Activated CD8-positive, alpha-beta memory T cell treated with anti-CD3 and anti-CD28 coated beads for 1 hour (primary cell): ENCODE measurements at places on chromosomes 3 and 15.

- DNase-seq = no peak
Measured at GRCh38 chr3:118782755-118783202, 251.9 kb downstream of the IGSF11 start.

DNA sequence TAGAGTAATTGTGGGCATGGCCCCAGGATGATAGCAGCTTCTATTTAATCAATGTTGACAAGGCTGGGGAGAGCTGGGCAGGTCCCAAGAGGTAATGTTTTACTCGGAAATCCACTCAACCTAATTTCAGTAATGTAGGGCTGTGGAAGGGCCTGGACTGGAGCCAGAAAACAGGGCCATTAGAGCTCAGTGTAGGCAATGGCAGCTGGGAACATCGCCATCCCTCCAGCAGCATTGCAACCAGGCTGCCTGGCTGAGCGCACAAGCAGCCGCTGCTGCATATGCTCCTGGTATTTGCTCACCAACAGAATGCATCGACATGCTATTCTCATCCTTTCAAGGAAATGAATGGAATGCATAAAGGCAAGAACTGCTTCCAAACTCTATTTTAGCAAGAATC lies 90.0 kb downstream of the GAP43 start:
- DNase-seq = no peak

GRCh38 chr3:158453865-158454264 lies 117.1 kb upstream of the MLF1 start:
- DNase-seq = no peak

DNA sequence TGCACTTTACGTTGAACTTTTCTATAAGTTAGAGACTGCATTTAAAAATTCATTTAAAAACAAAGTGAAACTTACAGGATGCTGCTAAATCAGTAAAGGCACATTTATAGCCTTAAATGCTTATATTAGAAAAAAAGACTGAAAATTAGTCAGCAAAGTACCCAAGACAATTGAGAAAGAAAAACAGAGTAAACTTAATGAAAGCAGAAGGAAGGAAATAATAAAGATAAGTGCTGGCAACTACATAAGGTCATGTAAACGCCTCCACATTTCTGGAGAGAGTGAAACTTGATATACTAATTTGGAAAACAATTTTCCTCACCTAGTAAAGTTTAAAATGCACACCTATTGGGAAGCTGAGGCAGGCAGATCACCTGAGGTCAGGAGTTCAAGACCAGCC lies 58.2 kb upstream of the ACAN start:
- no peak for DNase-seq

- no peak for DNase-seq
Measured at GRCh38 chr3:128054367-128054766, 2.1 kb downstream of the SEC61A1 start.

DNA sequence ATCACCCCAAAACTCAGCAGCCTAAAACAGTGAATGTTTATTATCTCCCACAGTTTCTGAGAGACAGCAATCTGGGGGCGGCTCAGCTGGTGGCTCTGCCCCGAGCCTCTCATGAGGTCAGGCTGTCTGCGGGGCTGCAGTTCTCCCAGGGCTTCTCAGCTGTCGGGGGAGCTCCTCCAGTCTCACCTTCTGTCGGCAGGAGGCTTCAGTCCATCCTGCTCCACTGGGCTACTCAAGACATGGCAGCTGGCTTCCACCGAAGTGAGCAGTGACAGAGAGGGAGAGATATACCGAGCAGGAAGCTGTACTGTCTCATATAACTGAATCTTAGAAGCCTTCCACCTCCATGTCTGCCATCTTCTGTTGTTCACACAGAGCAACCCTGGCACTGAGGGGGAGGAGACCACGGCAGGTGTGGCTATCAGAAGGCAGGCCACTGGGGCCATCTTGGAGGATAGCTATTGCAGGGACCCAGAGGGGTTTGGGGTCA lies 72.8 kb upstream of the ITGA11 start:
- no peak for DNase-seq

DNA sequence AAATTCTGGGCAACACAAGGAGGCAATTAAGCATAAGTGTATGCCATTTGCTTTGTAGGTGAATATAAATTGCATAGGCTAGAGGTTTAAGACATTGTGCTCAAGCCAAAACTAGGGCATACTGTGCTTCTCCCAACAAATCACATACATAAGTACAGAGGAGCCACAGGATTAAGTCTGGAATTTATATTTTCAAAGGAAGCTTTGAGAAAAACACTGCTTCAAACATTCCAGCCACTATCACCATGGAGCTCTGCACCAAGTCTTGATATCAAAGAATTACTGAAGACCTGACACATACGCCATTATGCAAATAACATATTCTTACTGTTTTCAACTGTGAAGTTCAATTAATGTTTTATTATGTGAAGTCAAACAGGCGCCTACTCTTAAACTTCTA lies 119.4 kb upstream of the NPHP3 start:
- no peak for DNase-seq

DNA sequence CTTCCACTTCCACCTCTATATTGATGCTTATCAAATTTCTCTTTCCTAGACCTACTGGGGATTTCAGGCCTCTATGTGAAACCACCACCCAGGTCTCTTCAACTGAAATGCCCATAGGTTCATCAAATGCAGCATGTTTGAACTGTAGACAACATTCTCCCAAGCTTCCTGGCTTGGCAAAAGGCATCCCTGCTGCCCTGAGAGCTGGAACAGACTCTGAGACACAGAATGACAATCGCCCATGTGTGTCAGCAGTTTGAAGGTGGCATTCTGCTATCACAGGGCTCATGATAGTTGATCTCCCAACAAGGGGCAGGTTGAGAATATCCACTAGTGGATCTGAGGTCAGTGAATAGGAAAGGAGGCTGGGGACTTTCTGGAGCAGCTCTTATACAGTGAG lies 200.7 kb downstream of the RPLP1 start:
- DNase-seq = no peak

GRCh38 chr15:57752436-57752835 lies 45.9 kb downstream of the POLR2M start:
- DNase-seq = no peak

- DNase-seq = no peak
Measured at GRCh38 chr15:101162701-101163483, 89.0 kb downstream of the CHSY1 start.

GRCh38 chr15:68383161-68384074 lies 48.5 kb downstream of the ITGA11 start:
- DNase-seq = no peak

GRCh38 chr15:99554880-99555488 lies 10.8 kb upstream of the MEF2A start:
- DNase-seq = no peak

DNA sequence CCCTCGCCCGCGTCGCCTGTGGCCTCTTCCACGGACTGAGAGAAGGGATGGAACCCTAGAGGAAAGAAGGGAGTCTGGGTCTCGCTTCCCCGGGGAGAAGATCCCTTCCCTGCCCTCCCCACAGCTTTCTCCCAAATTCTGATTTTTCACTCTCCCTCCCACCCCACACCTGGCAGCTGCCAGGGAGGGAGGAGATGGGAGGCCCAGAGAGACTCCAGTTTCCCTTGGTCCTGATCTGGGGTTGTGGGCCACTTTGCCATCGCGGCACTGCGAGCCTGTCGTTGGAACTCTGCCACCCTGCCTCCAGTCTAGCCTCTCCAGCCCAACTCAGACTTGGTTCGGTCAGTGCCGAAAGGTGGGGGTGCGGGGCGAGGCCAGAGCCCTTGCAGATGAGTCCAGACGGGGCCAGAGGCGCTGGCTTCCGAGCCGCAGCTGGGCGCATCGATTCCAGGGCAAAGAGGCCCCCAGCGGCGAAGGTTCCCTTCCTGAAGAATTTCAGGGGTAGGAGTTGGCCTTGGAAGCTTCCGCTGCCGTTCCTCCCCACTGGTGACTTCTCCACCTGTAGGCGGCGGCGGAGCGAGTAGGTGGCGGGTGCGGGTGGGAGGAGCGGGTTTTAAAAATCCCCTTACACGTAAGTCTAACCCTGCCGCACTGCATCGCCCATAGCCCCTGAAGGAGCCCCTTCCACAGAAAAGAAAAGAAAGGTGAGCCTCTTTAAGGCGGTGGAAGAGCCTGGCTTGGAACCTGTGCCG lies 5.2 kb downstream of the WNT5A start:
- no peak for DNase-seq
